ENCODE measurements at places on chromosomes 6 and 20. TPM values are rescaled to one million over a fixed set of nuclear protein-coding genes. Genes with fewer than 3 reads are reported as not detected.

- DNase-seq, result no peak
Observed at GRCh38 chr20:32621891-32622584, 36.9 kb upstream of the NOL4L start.

GRCh38 chr6:98779618-98780017 lies 54.8 kb upstream of the POU3F2 start:
- no peak for DNase-seq

DNA sequence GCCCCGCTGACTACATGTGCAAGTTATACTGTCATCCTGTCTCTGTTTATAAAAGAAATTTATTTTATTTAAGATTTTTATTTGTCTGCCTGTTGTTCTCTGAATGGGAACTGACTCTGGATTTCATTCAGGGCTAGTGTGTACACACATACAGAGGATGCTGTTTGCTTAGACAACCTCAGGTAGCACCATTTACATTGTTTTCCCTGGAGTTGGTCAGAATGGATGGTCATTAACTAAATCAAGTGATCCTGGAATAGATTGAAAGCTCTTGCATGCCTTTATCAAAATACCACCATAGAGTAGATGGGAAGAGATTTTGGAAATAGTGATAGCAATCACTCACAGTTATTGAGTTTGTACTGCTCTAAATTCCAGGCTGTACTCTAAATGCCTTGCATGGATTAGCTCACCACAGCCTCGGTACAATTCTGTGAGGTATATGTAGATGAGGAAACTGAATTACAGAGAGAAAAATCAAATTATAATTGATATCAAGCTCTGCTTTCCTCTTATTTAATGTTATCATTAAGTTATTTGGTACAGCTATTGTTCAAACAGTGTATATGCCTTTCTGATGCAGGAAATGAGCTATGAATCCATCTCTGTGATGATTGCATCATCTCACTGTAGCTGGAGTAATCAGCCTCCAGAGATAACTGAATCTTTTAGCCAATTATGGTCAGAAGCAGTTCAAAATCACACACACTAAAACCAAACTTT lies 51.9 kb downstream of the RNF217 start:
- no peak for DNase-seq

- DNase-seq, result no peak
Observed at GRCh38 chr6:161919691-161920090, 645.8 kb upstream of the AGPAT4 start.

DNA sequence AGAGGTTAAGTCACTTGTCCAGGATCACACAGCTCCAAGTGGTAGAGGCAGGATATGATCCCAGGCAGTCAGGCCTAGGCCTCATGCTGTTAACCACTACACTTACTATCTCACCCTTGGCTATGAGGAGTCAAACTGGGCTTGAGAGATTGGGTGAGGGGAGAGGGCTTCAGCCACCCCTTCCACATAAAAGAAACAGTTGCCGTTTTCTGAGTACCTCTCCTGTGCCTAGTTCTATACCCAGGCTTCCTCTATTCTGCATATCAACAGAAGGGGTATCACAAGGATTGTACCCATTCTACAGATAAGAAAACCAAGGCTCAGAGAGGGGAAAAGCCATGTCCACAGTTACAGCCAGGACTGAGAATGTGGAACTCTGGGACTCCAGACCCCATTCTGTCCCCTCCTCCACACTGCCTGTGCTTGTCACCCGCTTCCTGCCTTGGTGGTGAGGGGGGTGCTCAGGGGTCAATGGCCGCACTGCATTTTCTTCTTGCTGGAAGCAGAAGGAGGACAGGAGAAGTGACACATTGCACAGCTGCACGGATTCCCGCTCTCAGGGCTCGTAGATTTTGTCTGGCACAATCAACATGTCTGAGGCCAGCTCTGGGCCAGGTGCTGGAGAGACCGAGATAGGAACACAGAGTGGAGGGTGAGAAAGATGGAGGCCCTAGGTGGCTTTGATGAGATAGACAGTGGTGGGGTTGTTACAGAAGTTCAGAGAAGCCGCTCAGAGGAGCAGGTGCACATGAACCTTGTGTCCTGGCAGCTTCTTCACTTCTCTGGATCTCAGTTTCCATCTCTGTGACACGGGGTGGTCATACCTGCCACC lies 108.4 kb upstream of the PTPN1 start:
- DNase-seq, result no peak

DNA sequence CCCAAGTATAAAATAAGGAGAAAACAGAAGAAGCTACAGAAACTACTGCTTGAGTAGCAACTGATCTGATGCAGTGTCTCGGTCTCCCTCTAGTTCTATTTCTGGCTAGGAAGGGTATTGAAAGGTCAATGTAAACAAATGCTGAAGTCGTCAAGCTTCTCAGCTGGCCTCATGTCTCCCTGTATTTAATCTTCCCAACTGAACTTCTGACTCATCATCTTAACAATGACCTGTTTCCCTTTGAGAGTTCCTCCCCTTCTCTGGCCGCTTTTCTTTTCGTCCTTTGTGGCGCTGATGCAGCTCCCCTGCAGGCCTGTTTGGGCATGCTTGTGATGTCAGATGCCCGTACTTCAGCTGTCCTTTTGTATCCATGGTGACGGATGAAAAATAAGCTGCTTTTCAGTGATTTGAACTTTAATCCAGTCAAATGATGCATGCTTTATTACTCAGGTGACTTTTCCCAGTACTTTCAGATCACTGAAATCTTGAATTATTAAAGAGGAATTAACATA lies 7.8 kb upstream of the LCA5 start:
- peak; percentile 18 for DNase-seq

DNA sequence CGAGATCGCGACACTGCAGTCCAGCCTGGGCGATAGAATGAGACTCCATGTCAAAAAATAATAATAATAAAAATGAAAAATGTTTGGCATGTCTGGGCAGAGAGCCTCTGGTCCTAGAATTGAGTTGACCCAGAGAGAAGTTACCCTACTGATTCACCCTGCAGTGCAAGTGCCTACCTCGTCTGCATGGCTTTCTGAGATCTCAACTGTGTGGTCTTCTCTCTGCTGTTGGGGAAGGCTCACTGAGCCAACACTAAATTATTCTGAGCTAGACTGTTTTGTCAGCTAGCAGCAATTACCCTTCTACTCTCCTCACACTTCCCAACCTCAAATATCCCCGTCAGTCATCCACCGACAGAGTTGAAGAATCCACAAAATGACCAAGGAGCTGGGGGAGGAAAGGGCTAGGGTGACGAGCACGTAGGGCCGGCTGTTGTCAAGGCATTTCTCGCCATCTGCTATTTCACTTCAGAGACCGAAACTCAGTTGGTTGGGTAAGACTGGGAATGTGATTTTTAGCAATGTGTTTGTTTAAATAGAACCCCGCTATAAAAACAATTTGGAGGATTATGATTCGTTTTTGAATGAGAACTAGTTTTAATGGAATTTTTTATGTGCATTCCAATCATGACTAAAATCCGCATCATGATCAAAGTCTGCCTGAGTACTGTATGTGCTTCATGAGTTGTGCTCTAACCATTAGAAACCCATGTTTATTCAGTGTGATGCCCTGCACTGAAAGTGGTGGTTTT lies 9.4 kb downstream of the MAS1 start:
- DNase-seq, result no peak

DNA sequence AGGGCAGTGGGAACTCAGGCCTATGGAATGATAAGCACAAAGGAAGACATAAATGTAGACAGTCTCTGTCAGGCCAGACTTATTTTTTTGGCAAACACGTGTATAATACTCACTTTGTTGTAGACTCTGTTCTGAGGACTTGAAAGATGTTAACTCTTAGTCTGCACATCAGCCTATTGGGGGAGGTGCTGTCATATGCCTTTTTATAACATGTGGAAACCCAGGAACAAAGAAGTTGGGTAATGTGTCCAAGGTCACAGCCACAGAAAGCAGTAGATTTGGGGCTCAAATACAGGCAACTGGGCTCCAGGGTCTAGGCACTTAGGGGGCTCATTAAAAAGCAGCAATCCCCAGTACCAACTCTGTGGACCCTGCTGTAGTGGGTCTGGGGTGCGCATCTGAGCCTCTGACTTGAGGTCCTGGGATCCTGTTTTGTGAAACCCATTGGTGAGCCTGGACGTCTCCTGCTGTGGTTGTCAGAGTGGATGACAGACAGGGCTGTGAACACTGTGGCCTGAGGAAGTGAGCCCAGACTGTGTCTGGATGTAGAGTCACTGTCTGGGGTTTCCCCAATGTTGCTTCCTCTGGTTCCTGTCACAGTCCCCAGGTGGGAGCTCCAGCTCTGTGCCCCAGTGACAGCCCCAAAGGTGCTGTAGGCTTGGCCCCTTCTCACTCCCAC lies 50.0 kb downstream of the CDH26 start:
- peak; percentile 7 for DNase-seq

GRCh38 chr6:28161410-28162079 lies 19.9 kb downstream of the ZKSCAN8 start:
- peak; percentile 89 for DNase-seq

DNA sequence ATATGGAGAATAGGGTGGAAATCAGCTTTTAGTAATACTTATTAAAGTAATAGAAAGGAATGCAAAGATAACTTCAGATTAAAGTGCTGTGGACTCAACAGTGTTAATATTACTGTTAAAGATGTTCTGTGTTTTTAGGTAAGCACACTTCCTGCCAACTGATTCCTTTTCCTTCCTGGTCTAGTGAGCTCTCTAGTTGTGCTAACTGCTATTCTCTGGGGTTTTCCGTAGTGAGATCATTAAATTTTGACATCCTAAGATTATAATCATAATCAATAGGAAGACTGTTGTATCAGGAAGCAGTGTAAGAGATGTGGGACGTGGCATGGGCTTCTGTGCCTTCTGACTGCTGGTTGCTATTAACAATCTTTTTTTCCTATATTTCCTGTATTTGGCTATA lies 1.2 kb upstream of the TMEM217 start:
- DNase-seq, result peak; percentile 21

- DNase-seq, result no peak
Observed at GRCh38 chr6:71619836-71620235, 266.5 kb upstream of the RIMS1 start.

GRCh38 chr6:20235041-20235440 lies 22.8 kb upstream of the MBOAT1 start:
- DNase-seq, result no peak

DNA sequence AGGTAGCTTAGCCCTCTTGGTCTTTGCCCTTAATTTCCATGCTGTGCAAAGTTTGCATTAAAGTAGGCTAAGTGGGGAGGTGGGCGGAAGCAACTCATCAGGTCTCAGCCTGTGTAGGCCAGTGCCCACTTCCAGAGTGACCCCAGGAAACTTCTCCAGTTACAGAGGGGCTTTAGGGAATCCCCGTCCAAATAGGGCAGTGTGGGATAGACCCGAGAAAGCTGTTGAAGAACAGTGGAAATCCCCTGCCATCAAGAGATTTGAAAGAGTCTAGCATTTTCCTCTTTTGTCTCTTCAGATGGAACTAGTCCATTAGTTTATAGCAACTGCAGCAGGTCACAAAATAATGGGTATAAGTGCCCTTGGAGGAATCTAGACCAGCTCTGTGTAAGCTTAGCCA lies 20.2 kb downstream of the SF3B5 start:
- DNase-seq, result no peak

GRCh38 chr6:2061880-2062279 lies 183.5 kb downstream of the GMDS start:
- no peak for DNase-seq

Gene CALHM4
- total RNA-seq, result not detected

Gene SLC2A4RG
- total RNA-seq, result 34.9 TPM

Gene SLC24A3
- total RNA-seq, result not detected

Gene TPMT
- total RNA-seq, result 4.9 TPM

Gene ID4
- total RNA-seq, result not detected

Gene CAP2
- total RNA-seq, result not detected

Gene UBE2C
- 175 TPM for total RNA-seq

Gene BMP2
- total RNA-seq, result not detected

All from activated CD4-positive, alpha-beta T cell treated with anti-CD3 and anti-CD28 coated beads for 36 hours (primary cell).